T-helper 2 cell treated with Interferon-gamma antibody and Interleukin-4, amounts not matched to agents 5 μg/mL and 100 μg/mL, for 36 hours (primary cell): ENCODE measurements at places on chromosomes 5 and 9.

- no peaks in the 10 kb centered on the region for H3K36me3 ChIP-seq
- no peaks in the 10 kb centered on the region for H3K27me3 ChIP-seq
- no peak overlapping the region for H3K4me3 ChIP-seq
- H3K4me1 ChIP-seq, result no peaks in the 10 kb centered on the region
- DNase-seq, result no peak
Observed at GRCh38 chr9:119788921-119789320, 419.7 kb upstream of the BRINP1 start.

DNA sequence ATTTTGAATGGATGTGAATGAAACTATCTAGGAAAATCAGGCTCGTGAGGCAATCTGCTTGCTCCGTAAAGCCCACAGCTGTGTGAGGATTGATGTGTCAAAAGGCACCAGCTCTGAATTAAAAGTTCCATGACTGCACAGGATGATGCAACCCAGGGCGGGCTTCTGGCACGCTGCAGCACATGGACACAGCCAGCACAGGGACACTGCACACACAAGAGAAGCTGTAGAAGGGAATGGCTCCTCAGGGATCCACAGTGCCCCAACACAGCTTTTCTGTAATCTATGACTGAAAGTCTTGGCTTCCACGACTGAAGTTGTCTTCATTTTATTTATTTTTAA, 151.0 kb downstream of the GCNT1 start:
- H3K27ac ChIP-seq, result no peak overlapping the region
- peaks cover 30% of the 10 kb centered on the region for H3K27me3 ChIP-seq
- no peak overlapping the region for H3K4me3 ChIP-seq

- no peaks in the 10 kb centered on the region for H3K36me3 ChIP-seq
- no peak for DNase-seq
- no peaks in the 10 kb centered on the region for H3K27me3 ChIP-seq
- peaks cover 16% of the 10 kb centered on the region for H3K4me1 ChIP-seq
- no peak overlapping the region for H3K27ac ChIP-seq
Observed at GRCh38 chr9:113624721-113625120, 161.2 kb downstream of the RGS3 start.

- H3K27me3 ChIP-seq, result peaks cover 18% of the 10 kb centered on the region
- peaks cover 2% of the 10 kb centered on the region for H3K4me1 ChIP-seq
Observed at GRCh38 chr5:173573126-173573960, 43.1 kb downstream of the BOD1 start.

DNA sequence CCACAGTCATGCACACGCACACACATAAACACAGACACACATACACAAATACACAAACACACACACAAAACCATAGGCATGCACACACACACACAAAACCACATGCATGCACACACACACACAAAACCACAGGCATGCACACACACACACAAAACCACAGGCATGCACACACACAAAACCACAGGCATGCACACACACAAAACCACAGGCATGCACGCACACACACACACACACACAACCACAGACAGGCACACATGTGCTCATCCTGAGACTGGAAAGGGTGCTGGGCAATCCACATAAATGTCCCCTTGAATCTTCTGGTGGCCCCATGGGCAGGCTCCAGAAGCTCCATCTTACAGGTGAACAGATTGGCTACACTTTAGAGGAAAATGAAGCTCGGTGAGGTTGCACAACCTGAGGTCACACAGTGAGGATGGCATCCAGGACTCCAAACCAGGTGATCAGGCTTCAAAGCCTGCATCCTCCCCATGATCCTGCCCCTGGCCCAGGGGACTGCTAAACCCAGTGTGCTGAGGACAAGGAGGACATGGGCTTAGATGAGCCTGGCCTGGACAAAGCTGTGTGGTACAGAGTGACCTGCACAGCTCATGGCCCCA, 144.8 kb downstream of the GADD45G start:
- H3K27ac ChIP-seq, result no peak overlapping the region
- peaks cover 45% of the 10 kb centered on the region for H3K4me1 ChIP-seq
- H3K4me3 ChIP-seq, result peak overlapping the region; percentile 42
- no peaks in the 10 kb centered on the region for H3K27me3 ChIP-seq

DNA sequence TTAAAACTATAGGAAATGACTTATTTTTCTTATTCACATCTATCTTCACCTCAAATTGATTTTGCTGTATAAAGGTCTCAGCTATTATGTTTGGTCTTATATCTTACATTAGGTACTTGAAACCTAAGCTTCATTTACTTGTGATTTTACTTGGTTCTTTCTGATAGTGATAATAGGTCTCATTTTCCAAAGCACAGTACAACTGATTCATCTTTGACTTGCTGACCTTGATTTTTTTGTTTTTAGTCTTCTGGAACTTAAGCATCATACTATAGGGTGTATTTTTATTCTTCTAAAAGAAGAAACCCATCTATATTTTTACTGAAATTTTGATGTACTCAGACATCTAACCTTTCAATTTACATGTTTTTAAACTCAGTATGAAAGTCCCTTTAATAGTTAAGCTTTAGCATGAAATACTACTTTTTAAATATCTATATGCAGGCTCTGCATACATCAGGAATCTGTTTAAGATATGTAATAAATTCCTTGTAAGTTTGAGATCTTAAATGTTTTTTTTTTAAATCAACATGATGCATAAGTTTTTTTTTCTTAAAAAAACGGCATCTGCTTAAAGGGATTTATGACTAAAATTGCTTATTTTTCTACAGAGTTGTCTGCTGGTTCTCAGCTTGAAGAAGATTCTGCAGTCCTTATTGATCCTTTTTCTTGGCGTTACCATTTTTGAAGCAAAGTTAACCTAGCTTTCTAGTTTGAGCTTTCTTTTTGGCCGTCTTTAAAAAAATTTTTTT, 13.3 kb downstream of the MATR3 start:
- peaks cover 21% of the 10 kb centered on the region for H3K36me3 ChIP-seq
- H3K4me3 ChIP-seq, result peak overlapping the region; percentile 6
- peaks cover 61% of the 10 kb centered on the region for H3K4me1 ChIP-seq
- no peak overlapping the region for H3K27ac ChIP-seq

DNA sequence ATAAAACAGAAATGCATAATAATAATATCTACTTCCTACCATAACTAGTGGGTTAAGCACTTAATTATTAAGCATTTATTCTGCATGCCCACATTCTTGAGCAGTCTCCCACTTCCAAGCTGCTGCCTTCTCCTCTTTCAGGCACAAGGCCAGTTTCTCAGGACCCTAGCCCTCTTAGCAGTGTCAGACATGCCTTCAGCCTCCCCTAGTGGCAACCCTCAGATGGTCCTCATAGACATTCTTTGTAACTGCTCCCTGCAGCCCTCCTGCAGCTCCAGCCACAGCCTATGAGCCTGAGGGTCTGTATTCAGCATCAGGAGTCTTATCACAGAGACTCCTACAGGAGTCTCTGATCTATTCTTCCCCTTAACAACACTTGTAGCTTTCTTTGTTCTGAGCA, 3.9 kb downstream of the IL9 start:
- H3K27me3 ChIP-seq, result peaks cover 48% of the 10 kb centered on the region
- H3K36me3 ChIP-seq, result no peaks in the 10 kb centered on the region
- H3K4me1 ChIP-seq, result peaks cover 27% of the 10 kb centered on the region
- peak overlapping the region; percentile 57 for H3K27ac ChIP-seq
- DNase-seq, result no peak

DNA sequence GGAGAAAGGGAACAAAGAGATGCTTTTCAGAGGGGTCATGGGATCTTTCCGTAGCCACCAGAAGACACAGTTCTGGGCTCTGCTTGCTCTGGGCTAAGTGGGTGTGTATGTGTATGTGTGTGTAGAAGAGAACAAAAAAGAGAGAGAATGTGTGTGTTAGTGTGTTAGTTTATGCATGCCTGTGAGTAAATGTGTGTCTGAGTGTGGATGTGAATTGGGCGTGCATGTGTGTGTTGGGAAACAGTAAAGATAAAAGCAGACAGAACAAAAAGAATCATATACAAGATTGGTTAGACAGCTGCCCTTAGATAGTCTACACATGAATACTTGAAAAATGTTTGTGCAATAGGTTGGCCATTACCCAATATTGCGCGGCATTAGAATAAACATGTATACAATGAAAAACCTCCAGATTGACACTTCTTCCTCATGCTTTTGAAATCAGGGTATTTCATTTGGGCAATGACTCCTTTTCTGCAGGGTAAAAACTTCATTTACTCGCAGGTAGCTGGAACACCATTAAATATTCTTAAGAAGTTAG, 36.5 kb upstream of the HSPA9 start:
- peaks cover 5% of the 10 kb centered on the region for H3K4me1 ChIP-seq
- H3K27ac ChIP-seq, result no peak overlapping the region
- DNase-seq, result no peak
- peaks cover 52% of the 10 kb centered on the region for H3K27me3 ChIP-seq
- no peaks in the 10 kb centered on the region for H3K36me3 ChIP-seq

- H3K27ac ChIP-seq, result no peak overlapping the region
- H3K36me3 ChIP-seq, result peaks cover 29% of the 10 kb centered on the region
- no peaks in the 10 kb centered on the region for H3K27me3 ChIP-seq
- no peak for DNase-seq
Observed at GRCh38 chr9:135903358-135903656, 4.0 kb downstream of the CAMSAP1 start.

GRCh38 chr5:113057557-113057984, 81.0 kb downstream of the DCP2 start:
- H3K4me1 ChIP-seq, result peaks cover 27% of the 10 kb centered on the region
- H3K27me3 ChIP-seq, result no peaks in the 10 kb centered on the region
- DNase-seq, result no peak

DNA sequence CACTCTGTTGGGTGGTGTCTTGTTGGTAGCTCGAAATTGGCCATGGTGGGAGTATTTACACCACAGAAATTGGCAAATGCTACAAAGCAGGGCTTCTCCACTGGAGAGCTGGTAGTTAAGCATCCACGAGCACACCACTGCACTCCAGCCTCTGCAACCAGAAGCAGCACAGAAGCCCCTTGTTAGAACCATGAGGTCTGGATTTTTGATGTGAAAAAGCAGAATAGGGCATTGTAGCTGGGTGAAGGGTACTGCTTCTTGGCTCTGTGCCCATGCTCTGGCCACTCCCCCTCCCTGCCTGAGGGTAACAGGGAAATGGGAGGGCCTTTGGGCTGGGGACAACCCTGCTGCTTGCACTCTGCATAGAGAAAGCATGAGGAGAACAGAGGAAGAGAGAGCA, 81.2 kb upstream of the UBTD2 start:
- H3K4me1 ChIP-seq, result no peaks in the 10 kb centered on the region
- no peak overlapping the region for H3K27ac ChIP-seq
- no peaks in the 10 kb centered on the region for H3K27me3 ChIP-seq
- no peak for DNase-seq
- H3K4me3 ChIP-seq, result no peak overlapping the region
